Stimulated activated CD4-positive, alpha-beta T cell treated with anti-CD3 and anti-CD28 coated beads, Interleukin-2, amount 100 ng/mL, for 24 hours (primary cell): ENCODE measurements at places on chromosomes 1 and 21.
A peak's percentile ranks its signal among the peaks of the same experiment; 100 is the strongest.

GRCh38 chr1:196467230-196467925 is 140.9 kb downstream of the KCNT2 start:
- DNase-seq = no peak

DNA sequence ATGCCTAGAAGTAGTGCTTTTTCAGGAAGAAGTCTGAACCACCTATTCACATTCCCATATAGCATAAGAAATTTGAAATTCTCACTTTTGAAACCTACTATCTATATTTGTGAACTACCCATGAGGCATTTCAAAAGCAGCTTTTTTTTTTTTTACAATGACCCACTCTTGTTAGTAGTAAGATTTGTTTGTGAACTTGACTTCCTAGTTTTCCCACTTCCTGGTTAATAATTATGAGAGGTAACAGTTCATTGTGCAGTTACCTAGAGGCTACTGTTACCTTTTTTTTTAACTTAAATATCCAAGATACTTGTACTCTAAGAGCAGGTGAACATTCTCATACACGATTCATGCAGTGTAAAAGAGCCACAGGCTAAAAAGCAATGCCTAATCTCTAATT is 371.7 kb upstream of the ADGRL2 start:
- DNase-seq = no peak

GRCh38 chr1:64878931-64879611 is 87.3 kb downstream of the JAK1 start:
- no peak for DNase-seq

- peak; percentile 2 for DNase-seq
Measured at GRCh38 chr1:240189386-240189989, 97.8 kb downstream of the FMN2 start.

DNA sequence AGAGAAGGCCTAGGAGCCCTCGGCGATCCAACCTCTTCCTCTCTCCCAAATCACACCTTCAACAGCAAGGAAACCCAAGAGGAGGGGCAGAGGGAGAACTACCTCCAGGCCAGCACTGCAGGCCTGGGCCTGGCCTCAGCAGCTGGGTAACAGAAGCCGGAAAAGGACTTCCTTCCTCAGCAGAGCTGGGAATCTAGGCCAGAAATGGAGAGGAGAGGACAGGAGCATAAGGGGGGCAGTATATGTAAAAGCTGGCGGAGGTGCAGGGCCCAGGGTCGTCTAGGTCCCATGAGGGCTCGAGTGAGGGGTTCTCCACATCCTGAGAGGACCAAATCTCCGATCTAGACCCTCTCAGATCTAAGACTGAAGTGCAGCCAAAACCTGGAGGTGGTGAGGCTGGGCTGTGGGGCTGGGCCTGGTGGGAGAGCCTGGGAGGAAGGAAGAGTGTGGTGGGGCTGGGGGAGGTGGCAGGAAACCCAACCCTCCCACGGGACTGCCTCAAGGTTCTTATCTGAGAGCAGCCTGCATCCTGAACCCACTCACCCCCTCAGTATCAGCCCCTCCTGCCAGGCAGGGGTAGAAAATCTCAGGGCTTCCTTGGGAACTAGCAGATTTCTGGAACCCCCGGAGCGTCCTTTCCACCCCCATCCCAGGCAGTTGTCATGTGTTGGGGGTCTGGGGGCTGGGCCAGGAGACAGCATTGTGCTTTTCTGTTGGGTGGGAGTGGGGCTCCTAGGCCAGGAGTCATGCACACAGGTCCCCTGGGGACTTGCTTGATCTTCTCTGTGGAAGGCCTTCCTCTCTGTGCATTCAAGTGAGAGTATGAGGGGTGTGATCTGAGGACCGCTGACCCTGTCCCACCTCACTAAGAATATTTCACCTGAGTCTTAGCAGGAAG is 33.0 kb downstream of the PIK3C2B start:
- peak; percentile 29 for DNase-seq

- DNase-seq = peak; percentile 81
Measured at GRCh38 chr1:59814180-59814900, 409 bp upstream of the HOOK1 start.

- no peak for DNase-seq
Measured at GRCh38 chr1:116748272-116748671, 6.0 kb upstream of the CD2 start.

DNA sequence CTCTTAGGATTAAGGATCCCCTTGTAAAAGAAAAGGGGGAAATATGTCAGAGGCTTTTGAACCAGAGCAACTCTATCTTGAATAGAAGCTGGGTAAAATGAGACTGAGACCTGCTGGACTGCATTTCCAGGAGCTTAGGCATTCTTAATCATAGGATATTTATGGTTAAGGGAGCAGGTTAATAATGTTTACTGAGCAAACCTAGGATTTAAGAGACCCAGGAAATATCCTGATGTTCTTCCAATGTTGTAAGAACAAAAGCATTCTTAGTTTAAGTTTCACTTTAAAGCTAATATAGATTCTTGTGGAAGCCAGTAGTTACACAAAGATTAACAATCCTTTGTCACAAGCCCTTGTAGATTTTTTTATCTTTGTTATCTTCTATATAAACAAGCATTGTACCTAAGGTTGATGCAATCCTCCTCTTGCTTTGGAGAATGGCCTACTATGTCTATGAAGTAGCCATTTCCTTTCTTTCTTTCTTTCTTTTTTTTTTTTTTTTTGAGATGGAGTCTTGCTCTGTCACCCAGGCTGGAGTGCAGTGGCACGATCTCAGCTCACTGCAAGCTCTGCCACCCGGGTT is 570.2 kb upstream of the BEND5 start:
- no peak for DNase-seq

DNA sequence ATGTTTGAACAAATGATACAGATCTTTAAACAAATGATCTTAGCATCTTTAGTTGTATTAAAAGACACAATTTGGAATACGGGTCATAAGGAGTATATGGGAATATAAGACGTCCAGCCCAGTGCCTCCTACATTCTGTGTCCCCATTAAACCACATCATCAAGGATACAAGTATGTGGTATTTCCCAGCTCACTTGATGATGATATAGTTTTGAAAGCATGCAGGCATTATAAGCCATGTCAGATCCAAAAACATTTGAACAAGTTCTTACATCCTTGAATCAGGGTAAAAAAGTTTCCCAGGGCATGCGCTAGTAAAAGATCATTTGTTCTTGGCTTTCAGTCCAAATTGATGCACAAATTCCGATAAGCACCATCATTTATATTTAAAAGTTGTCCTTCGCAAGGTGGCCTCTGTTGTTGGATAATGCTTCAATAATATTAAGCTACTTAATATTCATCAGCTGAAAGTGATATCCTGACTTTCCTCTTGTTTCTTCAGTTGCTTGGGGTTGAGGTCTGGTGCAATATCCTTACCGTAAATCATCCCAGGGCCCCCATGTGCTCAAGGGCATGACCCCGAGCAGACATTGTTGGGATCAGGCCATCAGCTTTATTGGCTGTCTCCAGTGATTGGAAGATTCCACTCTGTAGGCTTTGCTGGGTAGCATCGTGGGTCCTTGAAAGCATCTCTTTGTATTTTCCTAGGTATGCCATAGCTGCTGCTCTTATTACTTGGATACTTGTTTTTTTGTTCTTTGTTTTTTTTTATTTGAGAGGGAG is 61.8 kb downstream of the CENPF start:
- no peak for DNase-seq

- DNase-seq = no peak
Measured at GRCh38 chr1:173208146-173208545, 1.0 kb upstream of the TNFSF4 start.
